ENCODE measurements at places on chromosomes 5 and 9.

- DNase-seq = peak; percentile 59
These were observed 24.3 kb upstream of the POMT1 start for GRCh38 chr9:131478421-131478868.

GRCh38 chr9:111925784-111926183 is 29.2 kb downstream of the UGCG start:
- DNase-seq = no peak

- DNase-seq = no peak
These were observed 8.8 kb upstream of the SCGB3A1 start for GRCh38 chr5:180599981-180600553.

GRCh38 chr5:77984587-77984986 is 208.4 kb upstream of the TBCA start:
- no peak for DNase-seq

GRCh38 chr5:54772684-54773083 is 212.7 kb downstream of the ESM1 start:
- DNase-seq = no peak

DNA sequence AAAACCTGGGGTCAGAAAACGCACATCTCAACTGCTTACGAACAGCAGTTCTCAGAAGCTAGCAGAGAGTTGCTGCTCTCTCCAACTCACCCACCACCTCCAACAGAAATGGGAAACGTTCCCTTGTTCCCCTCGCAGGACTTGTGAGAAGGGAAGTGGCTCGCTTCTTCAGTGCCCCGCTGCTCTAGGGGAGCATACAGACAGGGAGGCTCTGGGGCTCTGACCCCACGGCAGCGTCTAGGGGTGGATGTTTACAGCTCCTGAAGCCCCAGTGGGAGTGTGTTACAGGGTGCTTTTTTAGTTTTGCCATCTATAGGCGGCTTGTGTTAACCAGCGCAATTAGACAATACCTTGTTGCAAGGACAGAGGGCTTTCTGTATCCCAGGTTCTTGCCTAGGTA is 267.7 kb upstream of the ACTBL2 start:
- no peak for DNase-seq

DNA sequence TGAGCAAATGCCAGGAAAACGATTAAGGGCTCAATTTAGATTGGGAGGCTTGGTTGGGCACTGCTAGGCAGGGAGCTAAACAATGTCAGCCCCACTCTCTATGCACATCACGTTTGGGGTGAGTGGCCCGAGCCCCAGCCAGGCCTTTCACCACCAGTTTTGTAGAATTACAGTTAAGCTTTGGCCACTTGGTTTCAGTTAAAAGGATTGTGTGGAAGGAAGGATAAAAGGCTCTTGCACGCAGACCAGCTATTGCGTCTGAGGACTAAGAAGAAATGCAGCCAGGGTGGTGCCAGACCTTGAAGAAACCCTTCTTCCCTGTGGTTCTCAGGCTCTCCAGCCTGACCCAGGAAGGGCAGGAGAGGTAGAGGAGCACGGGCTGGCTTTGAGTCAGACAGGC is 125.3 kb upstream of the SLC44A1 start:
- no peak for DNase-seq

GRCh38 chr5:165108809-165109208 is 1603.4 kb downstream of the MAT2B start:
- DNase-seq = no peak

GRCh38 chr5:134506054-134507039 is 19.1 kb upstream of the JADE2 start:
- DNase-seq = no peak

- DNase-seq = no peak
These were observed 163.5 kb downstream of the ARL15 start for GRCh38 chr5:54146916-54147315.

DNA sequence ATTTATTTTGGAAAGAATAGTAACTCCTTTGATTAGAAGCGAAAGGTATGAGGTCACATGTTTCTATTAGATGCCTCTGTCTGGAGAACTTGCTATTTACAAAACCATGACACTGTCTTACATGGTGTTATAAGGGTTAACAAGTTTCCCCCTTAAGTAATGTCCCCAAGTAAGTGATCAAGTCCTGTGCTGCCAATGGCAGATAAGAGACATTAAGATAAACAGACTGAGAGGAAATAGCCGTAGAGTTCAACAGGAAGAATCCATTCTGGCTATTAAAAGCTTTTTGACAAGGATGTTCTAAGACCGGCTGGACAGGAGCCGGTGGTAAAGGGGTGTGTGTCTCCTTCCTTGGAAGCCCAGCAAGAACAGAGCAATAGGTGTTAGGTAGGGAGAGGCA is 257.5 kb downstream of the GADD45G start:
- no peak for DNase-seq

DNA sequence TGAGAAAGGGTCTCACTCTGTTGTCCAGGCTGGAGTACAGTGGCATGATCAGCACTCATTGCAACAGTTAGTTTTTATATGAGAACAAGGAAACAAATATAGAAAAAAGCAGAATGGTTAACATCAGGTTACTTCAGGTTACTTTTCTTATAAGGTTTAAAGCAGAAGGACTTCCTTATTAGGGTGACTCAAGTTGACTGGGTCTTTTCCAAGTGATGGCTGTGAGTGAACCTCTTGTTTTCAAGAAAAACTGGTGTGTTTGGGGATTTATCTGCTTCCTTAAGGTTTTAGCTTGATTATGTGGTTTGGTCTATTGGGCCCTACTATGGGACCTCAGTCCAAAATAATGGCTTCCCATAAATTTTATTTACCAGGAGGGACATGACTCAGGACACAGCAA is 99.2 kb downstream of the ARRDC3 start:
- DNase-seq = no peak

GRCh38 chr5:145908206-145908960 is 28.0 kb upstream of the SH3RF2 start:
- no peak for DNase-seq

GRCh38 chr9:81682797-81683196 is 6.5 kb downstream of the TLE1 start:
- no peak for DNase-seq

GRCh38 chr9:21589344-21590056 is 107.4 kb upstream of the IFNE start:
- DNase-seq = no peak

GRCh38 chr9:111910428-111910827 is 13.8 kb downstream of the UGCG start:
- no peak for DNase-seq

DNA sequence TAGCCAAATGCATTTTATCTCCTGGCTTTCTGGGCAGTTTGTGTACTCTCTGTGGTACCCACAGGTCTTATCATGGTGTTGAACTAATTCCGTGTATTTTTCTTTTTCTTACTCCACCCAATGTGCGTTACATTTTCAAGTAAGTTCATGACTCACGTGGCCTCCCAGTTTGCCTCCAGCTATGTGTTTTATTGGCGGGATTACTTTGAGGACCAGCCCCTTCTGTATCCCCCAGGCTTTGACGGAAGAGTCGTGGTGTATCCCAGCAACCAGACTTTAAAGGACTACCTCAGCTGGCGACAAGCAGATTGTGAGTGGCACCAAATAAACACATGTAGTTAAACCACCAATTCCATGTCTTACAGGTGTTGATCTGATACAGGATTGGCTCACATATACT is 3.2 kb downstream of the THG1L start:
- DNase-seq = no peak

DNA sequence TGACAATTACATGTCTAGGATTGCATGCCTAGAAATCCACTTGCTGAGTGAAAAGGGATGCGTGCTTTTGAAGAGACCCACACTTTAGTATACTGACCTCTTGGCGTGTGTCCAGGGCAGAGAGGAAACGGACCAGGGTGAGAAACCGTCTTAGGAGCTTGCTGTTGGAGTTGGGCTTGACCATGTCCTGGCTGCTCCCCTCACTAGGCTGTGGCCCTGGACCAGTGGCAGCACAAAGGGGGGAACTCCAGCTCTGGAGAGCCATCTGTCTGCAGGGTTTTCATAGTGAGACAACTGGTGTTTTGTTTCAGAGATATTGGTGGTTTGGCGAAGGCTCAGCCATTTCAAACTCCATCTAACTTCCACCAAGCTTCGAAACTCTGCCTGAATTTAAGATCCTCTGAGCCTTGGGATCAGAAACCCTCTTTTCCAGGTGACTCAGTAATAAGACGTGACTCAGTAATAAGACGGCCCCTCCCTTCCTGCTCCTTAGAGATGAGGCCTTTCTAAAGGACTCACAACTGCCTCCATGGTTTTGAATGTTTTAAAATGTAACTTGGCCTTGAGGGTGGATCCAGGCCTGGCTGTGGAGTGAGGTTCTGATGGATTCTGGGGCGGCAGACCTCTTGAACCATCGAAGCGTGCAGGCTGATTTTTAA is 165.8 kb downstream of the MELK start:
- no peak for DNase-seq

DNA sequence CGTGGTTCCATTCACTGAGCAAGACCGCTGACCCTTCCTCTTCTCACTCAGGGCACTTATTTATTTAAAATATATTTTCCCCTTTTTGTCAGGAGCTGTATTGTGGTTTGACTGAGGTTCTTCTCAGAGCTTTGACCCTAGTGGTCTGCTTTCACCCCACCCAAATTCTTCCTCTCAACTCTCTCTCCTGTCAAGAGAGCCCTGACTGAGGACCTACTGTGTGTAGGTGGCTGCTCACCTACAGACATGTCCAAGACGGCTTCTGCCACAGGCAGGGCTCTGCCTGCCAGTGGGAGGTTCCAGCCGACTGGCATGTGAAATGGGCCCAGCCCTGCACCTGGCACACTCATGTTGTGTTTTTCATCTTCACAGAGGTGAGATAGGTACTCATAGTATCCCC is 5.2 kb downstream of the DCANP1 start:
- no peak for DNase-seq

GRCh38 chr9:136310273-136311030 is 6.6 kb upstream of the CCDC187 start:
- no peak for DNase-seq

DNA sequence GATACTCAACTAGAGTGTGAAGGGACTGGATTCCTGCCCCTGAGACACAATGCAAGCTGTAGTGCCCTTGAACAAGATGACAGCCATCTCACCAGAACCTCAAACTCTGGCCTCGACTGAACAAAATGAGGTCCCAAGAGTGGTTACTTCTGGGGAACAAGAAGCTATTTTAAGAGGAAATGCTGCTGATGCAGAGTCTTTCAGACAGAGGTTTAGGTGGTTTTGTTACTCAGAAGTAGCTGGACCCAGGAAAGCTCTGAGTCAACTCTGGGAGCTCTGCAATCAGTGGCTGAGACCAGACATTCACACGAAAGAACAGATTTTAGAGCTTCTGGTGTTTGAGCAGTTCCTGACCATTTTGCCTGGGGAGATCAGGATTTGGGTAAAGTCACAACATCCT is 2.4 kb downstream of the ZNF483 start:
- DNase-seq = no peak

- DNase-seq = no peak
These were observed 38.7 kb upstream of the SH3PXD2B start for GRCh38 chr5:172493002-172493401.

GRCh38 chr9:130159057-130159456 is 13.1 kb upstream of the NCS1 start:
- no peak for DNase-seq

- no peak for DNase-seq
These were observed 821 bp upstream of the VCP start for GRCh38 chr9:35073279-35073612.

GRCh38 chr9:124632077-124632621 is 125.0 kb upstream of the NR5A1 start:
- no peak for DNase-seq

- no peak for DNase-seq
These were observed 17.6 kb upstream of the LIFR start for GRCh38 chr5:38574009-38574408.

DNA sequence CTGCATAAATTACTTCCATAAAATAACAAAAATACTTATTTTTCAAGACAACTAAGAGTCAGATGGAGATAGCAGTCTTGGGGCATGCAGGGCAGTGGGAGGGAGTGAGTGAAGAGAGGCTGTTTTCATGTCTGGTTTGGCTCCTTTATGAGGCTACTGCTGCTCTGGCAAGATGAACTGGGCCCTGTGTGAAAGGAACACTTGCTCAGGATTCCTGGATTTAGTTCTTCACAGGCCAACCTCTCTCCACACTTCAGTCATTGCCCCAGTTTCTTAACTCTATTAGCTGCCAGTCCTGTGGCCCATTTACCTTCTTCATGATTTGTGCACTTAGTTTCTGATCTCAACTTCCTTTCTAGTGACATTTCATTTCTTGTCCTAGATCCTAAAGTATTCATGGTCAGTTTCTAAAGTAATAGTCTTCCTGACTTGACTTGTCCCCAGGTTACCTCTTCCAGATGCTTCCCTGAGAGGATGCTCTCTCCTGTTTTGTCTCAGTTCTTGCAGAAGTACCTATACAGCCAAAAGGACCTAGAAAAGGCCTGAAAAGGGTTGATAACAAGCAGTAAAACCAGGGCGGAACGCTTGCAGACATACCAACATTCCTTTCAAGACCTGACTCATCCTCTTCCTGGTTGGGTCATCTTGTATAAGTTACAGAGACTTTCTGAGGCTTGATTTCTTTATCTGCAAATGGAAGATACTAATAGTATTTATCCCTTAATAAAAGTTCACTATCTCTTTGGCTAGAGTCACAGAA is 77.0 kb upstream of the ZFAND5 start:
- DNase-seq = no peak

DNA sequence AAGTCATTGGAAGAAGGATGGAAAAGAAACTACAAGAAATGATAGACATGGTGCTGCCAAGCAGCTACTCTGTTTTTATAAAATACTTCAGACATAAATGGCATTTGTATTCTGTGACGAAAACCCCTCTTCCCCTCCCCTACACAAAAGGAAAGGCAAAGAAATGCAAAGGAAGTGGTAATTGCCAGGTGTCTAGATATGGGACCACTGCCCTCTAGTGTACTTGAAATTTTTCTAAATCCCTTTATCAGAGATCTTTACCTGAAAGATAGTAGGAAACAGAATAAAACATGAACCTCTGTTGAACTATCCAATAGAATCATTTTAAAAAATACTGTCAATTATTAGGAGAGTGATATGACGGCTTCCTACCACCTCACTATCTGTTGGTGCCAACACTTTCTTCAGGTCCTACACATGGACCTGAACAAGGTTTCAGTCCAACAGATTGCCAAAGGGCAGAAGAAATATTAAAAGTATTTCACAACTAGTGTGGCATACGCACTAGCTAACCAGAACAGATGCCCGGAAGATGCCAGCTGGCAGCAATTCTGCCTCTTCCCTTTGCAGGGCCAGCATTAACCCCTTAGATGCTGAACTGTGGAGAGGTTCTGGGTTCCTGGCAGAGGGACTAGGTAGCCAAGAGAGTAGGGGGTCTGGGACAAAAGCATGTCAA is 104.1 kb downstream of the TSSK1B start:
- no peak for DNase-seq

DNA sequence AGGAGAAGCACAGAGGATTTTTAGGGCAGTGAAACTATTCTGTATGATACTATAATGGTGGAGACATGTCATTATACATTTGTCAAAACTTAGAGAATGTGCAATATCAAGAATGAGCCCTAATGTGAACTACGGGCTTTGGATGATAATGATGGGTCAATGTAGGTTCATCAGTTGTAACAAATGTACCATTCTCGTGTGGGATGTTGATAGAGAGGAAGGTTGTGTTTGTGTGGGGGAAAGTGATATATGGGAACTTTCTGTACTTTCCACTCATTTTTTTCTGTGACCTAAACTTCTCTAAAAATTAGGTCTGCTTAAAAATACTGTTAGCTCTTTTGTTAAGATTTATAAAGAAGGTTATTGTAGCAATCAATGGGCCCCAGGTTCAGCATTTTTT is 138.9 kb downstream of the SPATA31D1 start:
- no peak for DNase-seq

Data from neural crest cell (in vitro differentiated cells).